ENCODE measurements at places on chromosomes 2 and 18.

DNA sequence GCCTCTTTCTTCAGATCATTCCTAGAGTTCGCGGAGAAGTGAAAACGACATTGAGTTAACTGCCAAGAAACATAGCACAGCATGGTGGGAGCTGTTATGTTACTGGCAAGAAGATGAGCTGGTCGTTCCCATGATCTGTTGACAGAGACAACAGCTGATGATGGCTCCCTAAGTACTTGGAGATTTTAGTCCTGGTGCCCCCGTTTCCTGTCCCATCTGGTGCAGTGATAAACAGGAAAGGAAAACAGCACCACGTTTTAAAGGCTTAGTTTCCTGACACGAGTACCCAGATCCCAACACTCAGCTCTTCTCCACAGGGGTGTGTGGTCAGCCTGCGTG, 56.4 kb upstream of the KCNG2 start:
- DNase-seq = no peak

GRCh38 chr2:109692013-109692743, 78.0 kb downstream of the SOWAHC start:
- DNase-seq = no peak

DNA sequence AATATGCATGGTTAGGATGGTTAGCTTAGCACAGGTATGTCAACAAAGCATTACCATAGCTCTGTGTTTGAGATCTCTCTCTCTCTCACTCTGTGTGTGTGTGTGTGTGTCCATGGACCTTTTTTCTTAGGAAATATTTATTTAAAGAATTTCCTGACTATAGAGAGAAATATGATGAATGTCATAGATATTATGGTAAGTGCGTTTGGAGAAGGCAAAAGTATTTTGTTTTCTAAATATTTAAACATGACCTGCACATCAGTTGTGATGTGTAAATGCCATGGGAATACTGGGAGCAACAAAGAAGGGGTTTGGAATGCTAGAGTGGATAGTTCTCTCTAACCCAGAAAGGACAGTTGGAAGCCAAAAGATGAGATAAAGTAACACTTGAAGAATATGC, 3.9 kb upstream of the TMEM178A start:
- DNase-seq = no peak

GRCh38 chr2:233424154-233424951, 70.1 kb downstream of the DGKD start:
- no peak for DNase-seq

DNA sequence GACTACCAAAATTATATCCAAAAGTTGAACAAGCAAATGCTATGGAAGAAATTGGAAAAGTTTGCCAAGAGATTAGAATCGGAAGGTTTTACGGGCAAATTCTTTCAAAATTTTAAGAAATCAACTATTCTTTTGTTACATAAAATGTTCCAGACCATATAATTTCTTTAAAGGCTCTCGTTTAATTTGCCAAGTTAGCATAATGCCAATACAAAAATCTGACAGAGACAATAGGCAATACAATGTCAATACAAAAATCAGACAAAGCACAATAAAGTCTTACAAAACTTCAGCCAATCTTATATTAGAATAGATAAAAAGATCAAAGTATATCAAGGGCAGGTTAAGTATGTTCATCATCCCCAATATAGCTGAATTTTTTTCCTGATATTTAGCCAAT, 224.2 kb downstream of the BCL11A start:
- DNase-seq = no peak

- DNase-seq = peak; percentile 34
These were observed 94.8 kb downstream of the MTA3 start for GRCh38 chr2:42663106-42663780.

GRCh38 chr2:45072064-45072861, 63.0 kb upstream of the SIX2 start:
- no peak for DNase-seq

DNA sequence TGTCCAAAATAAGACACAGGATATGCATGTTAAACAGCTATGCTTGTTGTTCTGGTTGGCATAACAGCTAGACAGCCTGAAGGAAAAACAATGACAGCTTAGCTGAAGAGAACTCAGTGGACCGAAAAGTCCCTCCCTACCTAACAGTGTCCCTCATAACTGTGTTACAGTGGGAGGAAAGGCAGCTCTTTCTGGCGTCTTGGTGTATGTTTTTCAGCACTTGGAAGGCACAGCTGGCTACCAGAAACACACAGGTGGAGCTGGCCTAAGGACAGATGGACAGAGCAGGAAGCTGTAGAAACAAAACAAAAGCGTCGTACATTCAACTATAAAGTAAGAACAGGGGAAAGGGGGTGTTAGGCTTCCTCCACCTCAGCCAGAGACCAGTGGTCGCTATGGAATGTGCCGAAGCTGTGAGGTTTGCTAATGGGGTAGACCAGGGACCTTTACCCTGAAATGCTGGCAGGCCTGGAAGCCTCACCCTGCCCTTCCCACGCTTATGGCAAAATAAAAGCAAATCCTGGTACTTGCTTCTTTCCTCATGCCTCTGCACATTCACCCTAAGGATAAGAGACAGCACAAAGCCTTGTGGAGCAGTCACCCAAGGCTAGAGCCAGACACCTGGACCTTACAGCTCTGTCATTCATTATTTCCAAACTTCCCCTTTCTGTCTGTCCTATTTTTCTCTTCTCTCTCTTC, 103.5 kb upstream of the TRIB2 start:
- no peak for DNase-seq

- DNase-seq = no peak
These were observed 48.5 kb downstream of the GAREM1 start for GRCh38 chr18:32422201-32422600.

- peak; percentile 24 for DNase-seq
These were observed 796 bp downstream of the SPIRE1 start for GRCh38 chr18:12656938-12657683.

GRCh38 chr2:79960035-79960434, 344.5 kb downstream of the LRRTM1 start:
- no peak for DNase-seq

- DNase-seq = no peak
These were observed 10.9 kb downstream of the POLI start for GRCh38 chr18:54280220-54280569.

GRCh38 chr2:9595746-9596145, 35.1 kb downstream of the YWHAQ start:
- DNase-seq = no peak

DNA sequence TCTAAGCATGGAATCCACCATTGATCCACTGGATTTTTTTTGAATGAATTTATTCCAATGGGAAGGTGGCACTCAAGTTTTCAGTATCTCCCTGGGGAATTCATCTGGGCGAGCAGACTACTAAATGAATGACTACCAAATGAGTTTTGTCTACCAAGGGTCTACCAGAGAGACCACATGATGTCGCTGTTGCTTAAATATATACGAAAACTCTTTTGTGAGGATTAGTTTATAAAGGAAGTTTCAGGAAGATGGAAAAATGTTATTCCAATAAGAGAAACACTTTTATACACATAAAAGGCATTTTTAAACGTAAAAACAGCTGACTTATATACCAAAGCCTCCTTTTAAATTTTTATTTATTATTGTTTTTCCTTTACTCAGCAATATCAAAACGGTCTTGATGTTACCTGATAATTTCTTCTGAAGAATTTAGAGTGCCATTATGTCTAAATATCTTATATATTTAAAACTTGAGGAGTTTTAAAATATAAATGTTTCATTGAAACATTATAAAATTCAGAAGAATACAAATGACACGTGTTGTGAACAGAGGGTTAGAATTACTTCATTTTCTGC, 139.7 kb downstream of the HRH4 start:
- peak; percentile 35 for DNase-seq

- DNase-seq = no peak
These were observed 549.4 kb upstream of the SALL3 start for GRCh38 chr18:78430131-78430758.

DNA sequence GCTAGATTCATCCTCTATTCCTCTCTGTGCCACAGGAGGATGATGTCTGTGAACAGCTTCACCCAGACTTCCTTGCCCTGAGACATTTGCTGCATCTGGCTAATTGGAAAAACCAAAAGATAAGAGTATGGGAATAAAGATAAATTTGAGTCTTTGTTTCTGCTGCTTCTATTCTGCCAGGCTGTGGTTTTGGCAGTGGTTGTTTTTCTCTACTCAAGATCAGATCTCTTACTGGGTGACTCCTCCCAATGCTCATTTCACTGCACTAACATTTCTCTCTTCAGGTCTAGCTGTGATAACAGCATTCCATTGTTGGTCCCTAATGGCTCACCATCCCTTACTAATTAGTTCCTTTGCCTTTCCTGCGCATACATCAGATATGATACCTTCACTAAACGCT, 89.5 kb downstream of the CALCRL start:
- DNase-seq = no peak

GRCh38 chr2:33494155-33494779, 17.8 kb downstream of the RASGRP3 start:
- no peak for DNase-seq

DNA sequence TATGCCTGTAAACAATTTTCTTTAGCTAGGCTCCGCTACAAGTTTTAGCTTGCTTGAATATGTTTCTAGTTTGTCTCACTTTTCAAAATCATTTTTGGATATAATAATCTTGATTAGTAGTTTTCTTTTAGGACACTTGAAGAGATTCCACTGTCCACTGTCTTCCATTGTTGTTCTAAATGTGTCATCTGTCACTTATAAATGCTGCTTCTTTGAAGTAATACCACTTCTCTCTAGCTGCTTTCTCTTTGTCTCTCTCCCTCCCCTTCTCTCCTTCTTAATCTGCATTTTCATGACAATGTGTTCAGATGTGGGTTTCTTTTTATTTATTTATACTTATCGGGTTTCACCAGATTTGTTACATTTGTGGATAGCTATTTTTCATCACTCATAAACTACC, 73.7 kb upstream of the DPP10 start:
- DNase-seq = no peak

GRCh38 chr2:229539628-229540027, 174.7 kb downstream of the DNER start:
- DNase-seq = no peak

DNA sequence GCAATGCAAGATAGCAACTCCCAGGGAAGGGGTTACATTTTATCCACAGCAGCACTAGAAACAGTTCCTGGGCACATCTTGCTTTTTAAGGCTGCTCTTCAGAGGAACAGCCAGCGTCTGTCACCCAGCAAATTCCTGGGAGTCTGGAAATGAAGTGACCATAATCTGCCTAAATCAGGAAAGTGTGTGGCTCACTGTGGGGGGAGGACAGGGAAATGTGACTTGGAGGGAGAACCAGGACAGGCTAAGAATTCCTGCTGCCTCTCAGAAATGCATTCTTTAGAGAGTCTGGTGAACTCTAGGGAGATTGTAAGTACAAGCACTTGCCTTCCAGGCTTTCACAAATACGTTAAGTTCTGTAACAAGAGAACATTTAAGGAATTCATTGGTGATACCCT, 364.3 kb upstream of the SPHKAP start:
- no peak for DNase-seq

- no peak for DNase-seq
These were observed 415.7 kb upstream of the FIGN start for GRCh38 chr2:164151522-164151921.

DNA sequence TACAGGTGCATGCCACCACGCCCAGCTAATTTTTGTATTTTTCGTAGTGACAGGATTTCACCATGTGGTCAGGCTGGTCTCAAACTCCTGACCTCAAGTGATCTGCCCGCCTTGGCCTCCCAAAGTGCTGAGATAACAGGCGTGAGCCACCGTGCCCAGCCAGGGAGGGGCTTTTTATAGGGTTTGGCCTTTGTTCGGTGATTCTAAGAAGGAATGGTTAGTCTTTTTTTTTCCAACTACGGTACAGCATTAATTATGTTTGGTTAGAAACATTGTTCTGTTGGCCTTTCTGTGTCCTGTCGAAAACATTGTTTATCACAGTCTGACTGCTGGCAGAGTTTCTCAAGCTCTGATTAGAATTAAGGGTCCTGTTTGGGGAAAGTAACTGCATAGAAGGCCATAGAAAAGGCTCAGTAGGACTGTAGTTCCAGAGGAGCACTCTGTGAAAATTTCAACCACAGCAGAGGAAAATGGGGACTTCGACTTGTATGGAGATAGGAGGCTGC, 19.3 kb upstream of the SMCHD1 start:
- no peak for DNase-seq

DNA sequence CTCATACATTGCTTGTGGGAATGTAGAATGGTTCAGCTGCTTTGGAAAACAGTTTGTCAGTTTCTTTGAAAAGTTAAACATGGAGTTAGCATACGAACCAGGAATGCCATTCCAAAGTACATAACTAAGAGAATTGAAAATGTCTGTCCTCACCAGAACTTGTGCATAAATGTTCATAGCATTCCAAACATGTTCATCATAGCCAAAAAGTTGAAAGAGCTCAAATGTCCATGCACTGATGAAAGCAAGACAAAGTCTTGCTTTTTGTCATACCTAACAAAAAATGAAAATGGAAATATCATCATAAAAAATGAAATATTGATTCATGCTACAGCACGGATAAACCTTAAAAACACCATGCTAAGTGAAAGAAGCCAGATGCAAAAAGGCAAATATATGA, 408.8 kb upstream of the UBE2E3 start:
- peak; percentile 19 for DNase-seq

DNA sequence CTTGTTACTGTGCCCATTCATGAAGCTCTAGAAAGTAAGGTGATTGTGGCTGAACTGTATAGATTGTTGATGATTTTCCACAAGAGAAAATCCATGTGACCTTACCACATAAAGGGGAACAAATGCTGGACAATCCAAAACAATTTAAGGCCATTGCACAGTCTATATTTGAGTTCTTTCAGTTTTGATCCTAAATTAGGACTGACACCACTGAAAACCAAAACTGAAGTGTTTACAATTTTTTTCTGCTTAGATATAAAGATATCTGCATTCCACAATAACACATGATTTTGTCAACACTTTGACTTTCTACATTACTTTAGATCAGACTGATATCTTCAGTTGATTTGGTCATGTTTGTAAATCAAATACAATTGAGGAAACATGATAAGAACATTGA, 123.6 kb upstream of the SLC38A11 start:
- no peak for DNase-seq

- DNase-seq = no peak
These were observed 62.9 kb upstream of the BZW1 start for GRCh38 chr2:200748779-200749178.

GRCh38 chr2:217160103-217160743, 300.4 kb upstream of the TNP1 start:
- DNase-seq = no peak

- no peak for DNase-seq
These were observed at the start of gene ADGRF3 for GRCh38 chr2:26346454-26347053. Gene ADGRF3 (minus strand): TSS chr2:26346789. CDS start chr2:26346234, 555 bp downstream.

DNA sequence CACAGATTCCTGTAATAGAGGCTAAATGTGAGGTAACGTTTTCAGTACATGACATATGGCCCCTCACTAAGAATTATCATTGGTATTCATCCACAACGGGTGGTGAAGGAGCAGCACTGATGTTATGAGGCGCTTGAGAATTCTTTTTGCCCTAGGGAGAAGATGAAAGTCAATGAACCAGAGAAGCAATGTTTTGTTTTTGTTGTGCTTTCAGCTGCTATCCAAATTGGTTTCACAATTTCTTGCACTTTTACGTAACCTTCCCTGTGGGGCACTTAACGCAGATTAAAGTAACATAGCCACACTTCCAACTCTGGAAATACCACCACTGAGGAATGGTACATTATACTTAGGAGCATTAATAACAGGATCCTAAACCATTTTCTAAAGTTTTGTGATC, 13.3 kb upstream of the CCDC85A start:
- DNase-seq = no peak

- DNase-seq = peak; percentile 18
These were observed 60.9 kb downstream of the EDAR start for GRCh38 chr2:108927936-108928659.

Measured in GM04504 (cell line).